ENCODE measurements at places on chromosomes 5 and 9.

- DNase-seq = no peak
Measured at GRCh38 chr5:143692342-143692741, 119.6 kb upstream of the HMHB1 start.

- no peak for DNase-seq
Measured at GRCh38 chr5:34564710-34565235, 91.4 kb upstream of the RAI14 start.

GRCh38 chr5:133284306-133284705 lies 232.5 kb downstream of the HSPA4 start:
- DNase-seq = no peak

- DNase-seq = no peak
Measured at GRCh38 chr5:67170767-67171166, 25.8 kb downstream of the CD180 start.

GRCh38 chr9:127730799-127731410 lies 4.2 kb downstream of the TOR2A start:
- DNase-seq = no peak

- no peak for DNase-seq
Measured at GRCh38 chr9:17131494-17131893, 3.3 kb upstream of the CNTLN start.

DNA sequence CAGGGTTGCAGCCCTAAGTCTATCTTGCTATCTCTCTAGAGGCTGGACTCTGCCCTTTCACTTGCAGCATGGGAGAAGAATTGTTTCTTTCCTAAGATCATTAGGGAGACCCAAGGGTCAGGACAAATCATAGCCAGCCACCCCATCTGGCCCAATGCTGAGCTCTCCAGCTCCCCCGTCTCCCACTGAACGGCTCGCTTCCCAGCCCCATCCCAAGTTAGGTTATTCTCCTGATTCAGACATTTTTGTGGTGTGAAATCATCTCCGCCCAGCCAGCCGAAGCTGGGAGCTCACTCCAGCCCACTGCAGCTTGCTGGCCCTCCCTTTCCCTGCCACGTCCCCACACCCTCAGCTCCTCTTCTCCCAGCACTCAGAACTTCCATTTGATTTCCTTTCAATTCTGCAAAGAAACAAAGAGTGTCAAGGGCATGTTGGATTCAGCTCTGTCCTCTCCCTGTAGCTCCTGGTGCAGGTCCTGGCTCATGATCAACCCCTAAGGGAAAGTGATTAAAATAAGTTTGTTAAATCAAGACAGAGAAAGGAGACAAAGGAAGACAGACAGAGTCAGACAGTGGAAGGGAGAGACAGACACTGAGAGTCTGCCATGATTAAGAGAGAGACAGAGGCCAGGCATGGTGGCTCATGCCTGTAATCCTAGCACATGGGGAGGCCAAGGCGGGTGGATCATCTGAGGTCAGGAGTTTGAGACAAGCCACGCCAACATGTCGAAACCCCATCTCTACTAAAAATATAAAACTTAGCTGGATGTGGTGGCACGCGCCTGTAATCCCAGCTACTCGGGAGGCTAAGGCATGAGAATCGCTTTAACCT lies 12.6 kb upstream of the SPARC start:
- no peak for DNase-seq

GRCh38 chr5:115469904-115470516 lies 74.6 kb downstream of the FEM1C start:
- no peak for DNase-seq

GRCh38 chr5:509611-510185 lies 14.6 kb downstream of the SLC9A3 start:
- no peak for DNase-seq

GRCh38 chr5:135395451-135395850 lies 3.6 kb downstream of the MACROH2A1 start:
- no peak for DNase-seq

- no peak for DNase-seq
Measured at GRCh38 chr5:129554134-129554904, 94.2 kb downstream of the ADAMTS19 start.

DNA sequence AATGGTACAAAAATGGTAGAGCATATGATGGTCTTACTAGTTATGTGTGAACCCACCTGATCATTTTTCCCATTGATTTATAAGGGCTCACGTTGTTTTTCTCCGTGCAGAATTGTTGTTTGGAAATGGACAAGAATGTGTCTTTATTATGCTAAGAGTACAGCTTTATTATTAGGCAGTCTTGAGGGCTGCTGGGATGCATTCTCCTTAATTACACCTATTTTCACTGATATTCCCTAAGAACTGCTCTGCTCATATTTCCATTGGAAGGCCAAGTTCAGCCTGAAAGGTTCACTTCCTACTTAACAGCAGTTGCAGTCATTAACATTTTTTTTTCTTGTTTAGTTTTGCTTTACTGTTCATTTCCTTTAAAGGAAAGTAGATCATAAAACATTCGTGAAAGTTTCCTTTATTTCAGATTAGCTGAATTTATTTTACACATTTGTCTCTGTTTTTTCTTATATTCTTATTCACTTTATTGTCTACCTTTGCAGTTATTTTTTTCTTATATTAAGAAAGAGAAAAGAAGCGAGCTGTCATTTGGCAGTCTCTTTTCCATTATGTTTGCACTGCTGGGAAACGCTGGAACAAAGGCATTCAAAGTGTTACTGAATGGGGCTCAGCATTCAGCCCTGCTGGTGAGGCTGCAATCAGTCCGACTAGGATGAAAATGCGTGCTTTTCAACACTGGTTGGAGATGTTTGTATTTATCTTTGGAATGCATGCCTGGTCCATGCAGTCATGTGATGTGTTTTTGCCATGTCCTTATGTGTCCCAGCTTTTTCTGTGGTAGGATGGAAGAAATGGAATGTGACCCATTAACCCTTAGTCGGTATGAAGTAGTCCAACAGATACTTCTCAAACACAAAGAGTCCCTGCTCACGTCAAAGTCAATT lies 602.7 kb upstream of the ZNF608 start:
- DNase-seq = no peak

- DNase-seq = no peak
Measured at GRCh38 chr5:169921949-169922348, 58.3 kb downstream of the INSYN2B start.

- no peak for DNase-seq
Measured at GRCh38 chr9:2826291-2826690, 17.6 kb downstream of the PUM3 start.

GRCh38 chr9:90808398-90808797 lies 6.8 kb downstream of the SYK start:
- no peak for DNase-seq

- DNase-seq = no peak
Measured at GRCh38 chr5:141258464-141258863, 13.3 kb downstream of the PCDHB15 start.
